ENCODE measurements at places on chromosomes 11 and 22. TPM values are rescaled to one million over a fixed set of nuclear protein-coding genes. Genes with fewer than 3 reads are reported as not detected.

The PHOX2A gene
- total RNA-seq, result not detected

The TPST2 gene
- 30.1 TPM for total RNA-seq

The DEUP1 gene
- total RNA-seq, result not detected

The PGA5 gene
- total RNA-seq, result not detected

The C11orf16 gene
- total RNA-seq, result not detected

The NAV2 gene
- total RNA-seq, result 8.0 TPM

The SLC22A9 gene
- total RNA-seq, result not detected

The SCARF2 gene
- 21.0 TPM for total RNA-seq

The ARHGAP32 gene
- total RNA-seq, result 12.2 TPM

The KRTAP5-1 gene
- not detected for total RNA-seq

The KCNJ5 gene
- 0.12 TPM for total RNA-seq

The CAT gene
- 87.3 TPM for total RNA-seq

The OSBP2 gene
- total RNA-seq, result 0.45 TPM

The MS4A3 gene
- total RNA-seq, result not detected

The OR52I2 gene
- not detected for total RNA-seq

The OR6A2 gene
- total RNA-seq, result 0.15 TPM

The EIF4ENIF1 gene
- total RNA-seq, result 7.7 TPM
